ENCODE measurements at places on chromosomes 11 and 22.

GRCh38 chr11:114353443-114353842 is 46.9 kb downstream of the C11orf71 start:
- DNase-seq = no peak

GRCh38 chr11:134120143-134120850 is 51.4 kb downstream of the JAM3 start:
- DNase-seq = no peak

DNA sequence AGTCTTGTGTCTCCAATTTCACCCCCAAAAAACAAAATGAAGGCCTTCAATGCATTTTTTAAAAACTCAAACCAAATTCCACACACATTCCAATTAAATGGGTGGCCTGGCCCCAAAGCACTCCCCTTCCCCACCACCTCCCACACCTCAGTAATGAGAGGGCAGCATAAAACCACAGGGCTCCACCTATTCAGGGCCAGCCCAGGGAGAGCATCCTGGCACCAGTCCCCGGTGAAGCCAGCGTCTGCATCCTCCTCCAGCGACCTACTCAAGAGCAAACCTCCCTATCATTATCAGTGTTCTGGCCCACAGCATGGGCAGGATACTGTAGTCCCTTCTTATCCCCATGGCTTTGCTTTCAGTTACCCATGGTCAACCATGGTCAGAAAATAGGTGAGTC is 17.8 kb upstream of the OR8B8 start:
- DNase-seq = no peak

GRCh38 chr11:72834905-72835304 is 20.7 kb downstream of the ATG16L2 start:
- DNase-seq = peak; percentile 81

DNA sequence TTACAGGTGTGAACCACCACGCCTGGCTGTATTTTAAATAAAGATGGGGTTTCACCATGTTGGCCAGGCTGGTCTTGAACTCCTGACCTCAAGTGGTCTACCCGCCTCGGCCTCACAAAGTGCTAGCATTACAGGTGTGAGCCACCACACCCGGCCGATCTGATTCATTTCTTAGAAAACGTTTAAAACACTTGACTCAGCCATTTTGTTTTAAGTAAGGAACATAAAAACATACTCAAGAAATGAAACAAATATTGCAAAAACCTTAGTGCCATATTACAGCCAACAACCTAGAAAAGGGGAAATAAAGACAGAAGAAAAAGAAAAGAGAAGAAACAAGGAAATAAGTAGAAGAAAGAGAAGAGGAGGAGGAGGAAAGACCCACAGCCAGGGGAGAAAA is 17.4 kb downstream of the LRFN4 start:
- no peak for DNase-seq

GRCh38 chr11:20964985-20965384 is 295.6 kb downstream of the NELL1 start:
- no peak for DNase-seq

DNA sequence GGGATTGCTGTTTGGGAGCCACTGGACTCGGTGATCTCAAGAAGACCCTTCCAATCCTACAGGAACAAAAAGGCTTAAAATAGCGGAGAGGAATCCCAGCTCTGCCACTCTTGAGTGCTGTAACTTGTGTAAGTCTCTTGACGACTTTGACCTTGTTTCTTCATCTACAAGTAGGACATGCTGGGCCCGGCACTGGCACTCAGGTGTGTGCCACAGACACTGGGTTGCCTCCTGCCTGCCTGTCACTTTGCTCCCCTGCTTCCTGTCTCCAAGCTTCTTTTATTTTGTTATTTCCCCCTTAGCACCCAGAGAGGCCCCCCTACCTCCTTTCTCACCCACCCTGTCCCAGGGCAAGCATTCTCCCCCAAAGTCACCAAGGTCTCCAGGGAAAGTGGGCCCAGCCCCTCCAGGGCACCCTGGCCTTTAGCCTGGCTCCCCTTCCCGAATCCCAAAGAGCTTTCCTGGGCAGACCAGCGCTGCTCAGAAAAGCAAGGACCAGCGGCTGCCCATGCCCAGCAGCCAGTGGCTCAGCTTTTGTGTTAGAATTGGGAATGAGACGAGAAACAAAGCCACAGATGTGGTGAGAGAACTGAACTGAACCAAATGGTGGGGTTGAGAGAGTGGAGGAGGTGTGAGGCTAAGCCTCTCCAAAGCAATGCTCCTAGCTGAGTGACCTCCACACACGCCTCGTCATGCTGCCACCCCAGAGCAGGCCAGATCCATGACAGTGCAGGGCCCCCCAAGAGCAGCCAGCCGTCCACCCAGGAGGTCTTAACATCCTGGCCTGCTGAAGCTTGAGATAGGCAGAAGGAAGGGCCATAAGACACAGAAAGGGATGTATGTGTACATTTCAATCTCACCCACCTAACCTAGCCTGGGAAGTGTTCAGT is 4.5 kb downstream of the TRIM29 start:
- no peak for DNase-seq

DNA sequence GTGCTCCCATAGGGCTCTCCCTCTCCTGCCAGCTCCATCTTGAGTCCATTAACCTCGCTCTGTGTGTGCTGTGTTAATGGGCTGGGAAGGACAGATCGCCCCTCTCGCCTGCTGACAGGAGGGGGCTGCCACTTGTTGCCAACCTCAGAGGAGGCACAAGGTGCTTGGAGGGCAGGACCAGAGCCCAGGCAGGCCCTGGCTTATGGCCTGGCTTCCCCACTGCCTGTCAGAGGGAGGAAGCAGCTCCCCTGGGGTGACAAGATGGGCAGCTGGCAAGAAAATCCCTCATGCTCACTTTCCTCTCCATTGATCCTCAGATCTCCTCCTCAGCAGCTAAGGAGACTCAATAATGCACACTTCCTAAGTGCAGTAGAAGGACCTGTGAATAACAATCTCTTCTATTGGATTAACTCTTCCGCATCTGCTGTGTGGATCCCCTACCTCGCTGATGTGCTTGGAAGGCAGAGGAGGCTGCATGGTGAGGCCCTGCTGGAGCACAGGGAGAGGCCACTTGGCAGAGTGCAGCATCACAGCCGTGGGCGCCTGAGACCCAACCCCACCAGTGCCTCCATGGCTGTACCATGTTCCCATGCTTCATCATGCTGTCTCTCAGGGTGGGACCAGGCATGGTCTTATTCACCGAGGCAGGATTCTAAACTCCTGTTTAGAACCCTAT is 70.3 kb downstream of the TRIM29 start:
- DNase-seq = no peak

- no peak for DNase-seq
Measured at GRCh38 chr22:24428751-24429410, 1.5 kb downstream of the ADORA2A start.

GRCh38 chr22:31637891-31638618 is 24.0 kb downstream of the PISD start:
- DNase-seq = peak; percentile 86

- peak; percentile 54 for DNase-seq
Measured at GRCh38 chr11:57680552-57680874, 12.6 kb downstream of the ZDHHC5 start.

GRCh38 chr11:102589047-102589459 is 36.1 kb downstream of the MMP20 start:
- DNase-seq = peak; percentile 92

DNA sequence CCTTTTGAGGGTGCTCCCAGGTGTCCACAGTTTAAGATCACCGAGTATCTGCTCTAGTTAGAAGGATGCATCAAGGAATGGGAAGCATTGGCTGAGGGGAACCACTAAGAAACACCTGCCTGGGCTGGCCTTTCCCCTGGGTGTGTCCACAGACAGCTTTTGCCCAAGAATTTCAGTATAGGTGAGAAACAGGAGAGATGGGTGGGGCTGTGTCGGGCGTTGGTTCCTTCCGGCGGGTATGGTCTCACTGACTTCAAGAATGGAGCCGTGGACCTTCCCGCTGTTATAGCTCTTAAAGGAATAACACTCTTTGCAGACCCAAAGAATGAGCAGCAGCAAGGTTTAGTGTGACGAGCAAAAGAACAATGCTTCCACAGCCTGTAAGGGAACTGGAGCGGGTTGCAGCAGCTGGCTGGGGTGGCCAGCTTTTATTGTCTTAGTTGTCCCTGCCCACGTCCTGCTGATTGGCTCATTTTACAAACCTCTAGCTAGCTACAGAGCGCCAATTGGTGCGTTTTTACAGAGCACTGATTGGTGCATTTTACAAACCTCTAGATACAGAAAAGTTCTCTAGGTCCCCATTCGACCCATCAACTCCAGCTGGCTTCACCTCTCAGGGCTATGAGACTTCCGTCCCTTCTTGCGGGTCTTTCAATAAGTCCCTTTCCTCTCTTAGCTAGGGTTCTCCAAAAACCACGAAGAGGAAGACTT is 2.4 kb downstream of the FADS1 start:
- peak; percentile 30 for DNase-seq

DNA sequence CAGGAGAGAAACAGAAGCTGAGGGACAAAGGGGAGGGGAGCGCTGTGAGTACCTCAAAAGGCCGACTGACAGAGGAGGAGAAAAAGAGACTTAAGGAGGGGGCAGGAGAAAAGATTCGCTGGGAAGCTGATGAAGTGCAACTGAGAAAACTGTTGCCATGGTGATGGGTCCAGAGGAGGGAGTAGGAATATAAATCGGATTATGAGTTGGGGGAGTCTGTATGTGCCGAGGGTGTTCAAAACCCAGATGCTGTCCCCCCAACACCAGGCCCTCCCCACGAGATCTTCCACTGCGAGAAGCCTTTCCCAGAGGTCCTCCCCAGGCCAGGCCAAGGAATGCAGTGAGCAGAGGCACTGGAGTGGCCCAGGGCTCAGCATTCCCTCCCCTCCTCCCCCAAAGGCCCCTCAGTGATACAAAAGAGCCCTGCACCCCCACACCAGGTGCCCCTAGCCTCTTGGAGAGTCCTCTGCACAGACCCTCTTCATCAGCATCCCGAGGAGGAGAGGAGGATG is 13.7 kb upstream of the BCL9L start:
- no peak for DNase-seq

DNA sequence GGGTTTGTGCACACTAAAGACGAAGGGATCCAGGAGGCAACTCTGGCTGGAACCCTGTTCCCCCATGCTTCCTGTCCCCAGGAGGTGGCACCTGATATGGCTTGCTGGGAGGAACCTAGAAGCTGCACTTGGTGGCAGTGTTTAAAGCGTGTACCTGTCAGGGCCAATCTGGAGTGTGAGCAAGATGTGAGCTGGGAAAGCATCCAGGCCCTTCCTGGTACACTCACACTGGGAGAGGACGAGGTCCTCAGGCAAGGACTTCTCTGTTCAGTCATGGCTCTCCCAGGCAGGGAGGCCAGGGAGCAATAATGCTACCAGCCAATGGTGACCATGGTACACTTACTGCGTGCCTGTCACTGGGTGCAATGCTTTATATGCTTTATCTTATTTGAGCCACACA is 130.7 kb upstream of the NECTIN1 start:
- DNase-seq = no peak

GRCh38 chr11:67419325-67420049 is 4.0 kb downstream of the CARNS1 start:
- DNase-seq = no peak

DNA sequence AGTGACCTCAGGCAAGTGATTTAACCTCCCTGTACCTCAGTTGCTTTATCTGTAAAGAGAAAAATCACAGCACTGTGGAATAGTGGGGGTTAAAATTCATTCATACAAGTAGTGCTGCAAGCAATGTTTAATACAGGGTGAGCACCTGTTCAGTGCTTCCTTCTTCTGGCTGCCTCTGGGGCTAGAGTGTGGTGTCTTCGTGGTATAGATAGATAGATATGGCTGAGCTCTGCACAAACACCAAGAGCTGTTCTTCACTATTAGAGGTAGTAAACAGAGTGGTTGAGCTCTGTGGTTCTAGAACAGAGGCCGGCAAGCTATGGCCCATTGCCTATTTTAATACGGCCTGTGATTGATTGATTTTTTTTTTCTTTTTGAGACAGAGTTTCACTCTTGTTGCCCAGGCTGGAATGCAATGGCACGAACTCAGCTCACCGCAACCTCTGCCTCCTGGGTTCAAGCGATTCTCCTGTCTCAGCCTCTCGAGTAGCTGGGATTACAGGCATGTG is 32.9 kb downstream of the LIMK2 start:
- no peak for DNase-seq

DNA sequence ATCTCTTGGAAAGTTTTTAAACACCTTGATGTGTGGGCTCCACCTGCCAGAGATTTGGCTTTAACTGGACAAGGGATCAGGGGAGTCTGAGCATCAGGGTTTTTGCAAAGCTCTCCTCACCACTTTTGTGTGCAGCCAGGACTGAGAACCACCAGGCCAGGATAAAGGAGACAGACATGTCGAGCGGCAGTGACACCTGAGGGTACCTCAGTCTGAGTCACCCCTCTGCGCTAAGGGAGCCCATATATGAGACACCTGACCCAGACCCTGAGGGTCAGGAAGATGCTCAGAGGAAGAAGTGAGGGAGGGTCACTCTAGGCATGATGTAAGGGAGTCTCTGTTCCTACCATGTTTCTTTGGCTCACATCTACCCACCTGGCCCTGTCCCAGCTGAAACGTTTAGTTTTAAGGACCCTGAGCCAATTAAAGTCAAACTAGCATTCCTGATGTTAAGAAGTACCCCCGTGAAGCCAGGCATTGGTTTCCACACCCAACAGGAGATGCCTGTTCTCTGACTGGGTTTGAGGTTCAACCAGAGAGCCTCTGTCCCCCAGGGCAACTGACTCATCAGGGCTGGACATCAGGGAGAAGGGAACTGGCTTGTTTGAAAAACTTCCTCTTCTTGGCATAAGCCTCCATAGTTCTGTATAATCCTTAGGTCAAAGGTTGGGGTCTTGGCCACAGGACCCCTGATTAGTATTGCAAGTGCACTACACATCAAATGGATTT is 72.4 kb upstream of the BIRC3 start:
- peak; percentile 16 for DNase-seq

GRCh38 chr11:118609380-118610224 is 2.2 kb downstream of the PHLDB1 start:
- peak; percentile 19 for DNase-seq

- no peak for DNase-seq
Measured at GRCh38 chr11:102950622-102951081, 4.9 kb downstream of the MMP13 start.

DNA sequence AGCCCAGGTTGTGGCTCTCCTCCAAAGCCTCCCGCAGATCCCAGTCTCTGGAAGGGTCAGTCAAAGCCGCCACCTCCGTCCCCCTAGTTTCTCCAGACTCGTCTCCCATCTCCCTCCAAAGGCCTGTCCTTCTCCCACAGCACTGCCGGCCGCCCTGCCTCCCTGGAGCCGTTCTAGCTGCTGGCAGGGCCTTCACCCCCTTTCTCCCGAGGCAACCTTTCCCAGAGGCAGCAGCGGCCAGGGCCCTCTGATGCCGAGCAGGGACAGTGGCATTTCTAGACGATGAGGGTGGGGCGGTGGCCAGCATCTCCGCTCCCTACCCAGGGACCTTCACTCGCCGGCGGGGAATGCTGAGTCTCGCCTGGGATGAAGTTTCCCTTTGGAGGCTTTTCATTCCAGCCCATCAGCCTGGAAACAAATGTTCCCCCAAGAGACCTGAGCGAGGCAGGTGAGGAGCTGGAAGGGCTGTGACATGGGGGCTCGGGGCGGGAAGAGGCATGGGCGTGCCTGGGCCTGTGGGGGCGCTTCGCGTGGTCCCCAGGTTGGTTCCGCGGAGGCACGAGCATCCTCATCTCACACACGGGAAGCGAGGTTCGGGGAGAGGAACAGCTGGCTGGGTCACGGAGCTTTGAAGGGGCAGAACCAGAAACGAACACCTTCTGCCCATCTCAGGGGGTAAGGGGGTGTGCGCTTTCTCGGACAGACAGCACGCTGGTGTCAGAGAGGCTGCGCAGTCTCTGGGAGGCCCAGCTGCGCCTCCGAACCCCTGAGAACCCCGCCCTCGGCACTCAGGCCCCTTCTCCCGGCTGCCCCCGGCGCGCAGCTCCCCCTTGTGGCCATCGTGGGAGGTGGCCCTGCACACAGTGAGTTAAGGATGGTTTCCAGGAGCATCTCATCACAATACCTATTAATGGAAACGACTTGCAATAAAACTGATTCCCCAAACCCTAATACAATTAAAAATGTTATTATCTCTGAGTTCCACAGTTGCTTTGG is 18.1 kb upstream of the KLHL35 start:
- peak; percentile 14 for DNase-seq
